Coronary artery (tissue), 2 donors: ENCODE measurements at places on chromosomes 7 and 10.
A peak's percentile ranks its signal among the peaks of the same experiment; 100 is the strongest.

DNA sequence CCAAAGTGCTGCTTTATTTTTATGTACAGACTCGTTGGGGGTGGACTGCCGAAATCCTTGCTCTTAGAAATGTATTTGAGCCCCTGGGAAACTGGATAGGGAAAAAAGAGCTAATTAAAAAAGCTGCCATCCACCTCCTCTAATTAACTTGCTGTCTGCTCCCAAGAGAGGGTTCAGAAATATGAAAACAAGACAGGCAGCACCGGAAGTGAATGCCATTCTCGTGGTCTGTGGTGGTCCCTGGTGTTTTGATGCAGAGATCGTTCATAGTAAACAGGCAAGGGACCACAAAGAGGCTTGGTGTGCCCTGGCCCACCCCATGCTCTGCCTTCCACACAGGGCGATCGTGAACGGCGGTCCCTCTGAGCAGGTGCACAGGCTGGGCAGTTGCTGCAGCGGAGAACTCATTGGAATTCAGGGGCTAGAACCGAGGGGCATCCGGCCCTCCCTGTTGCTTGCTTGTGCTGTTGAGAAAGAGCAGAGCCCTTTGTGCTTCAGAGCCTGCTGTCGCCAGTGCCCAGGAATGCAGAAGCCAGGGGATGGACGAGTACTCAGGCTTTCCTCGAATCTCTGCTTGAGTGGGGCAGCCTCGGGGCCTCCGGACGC is 79.1 kb upstream of the BTBD16 start:
- no peak for DNase-seq

- peak; percentile 33 for DNase-seq
These were observed 15.3 kb downstream of the CALML3 start for GRCh38 chr10:5540080-5540479.

- DNase-seq: no peak
These were observed 146.3 kb downstream of the ZNF22 start for GRCh38 chr10:45147000-45147399.

GRCh38 chr7:158680754-158681153 is 23.9 kb downstream of the NCAPG2 start:
- no peak for DNase-seq
